ENCODE measurements at places on chromosomes 1 and 21.

DNA sequence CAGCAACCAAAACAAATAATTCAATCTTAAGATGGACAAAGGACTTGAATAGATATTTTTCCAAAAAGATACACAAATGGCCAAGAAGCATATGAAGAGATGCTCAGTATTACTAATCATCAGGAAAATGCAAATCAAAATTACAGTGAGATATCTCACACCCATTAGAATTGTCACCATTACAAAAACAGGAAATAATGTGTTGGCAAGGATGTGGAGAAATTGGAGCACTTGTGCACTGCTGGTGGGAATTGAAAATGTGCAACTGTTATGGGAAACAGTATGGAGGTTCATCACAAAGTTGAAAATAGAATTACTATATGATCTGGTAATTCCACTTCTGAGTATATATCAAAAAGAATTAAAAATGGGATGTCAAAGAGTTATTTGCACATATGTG, 83.2 kb downstream of the SH3GLB1 start:
- H3K4me3 ChIP-seq, result no peak overlapping the region
- no peak for DNase-seq

- peak overlapping the region; percentile 68 for H3K27ac ChIP-seq
- no peak overlapping the region for H3K4me3 ChIP-seq
- H3K4me1 ChIP-seq, result peaks cover 7% of the 10 kb centered on the region
- no peaks in the 10 kb centered on the region for H3K27me3 ChIP-seq
- H3K36me3 ChIP-seq, result no peaks in the 10 kb centered on the region
- no peak for DNase-seq
Measured at GRCh38 chr1:61227857-61228550, 145.6 kb downstream of the NFIA start.

DNA sequence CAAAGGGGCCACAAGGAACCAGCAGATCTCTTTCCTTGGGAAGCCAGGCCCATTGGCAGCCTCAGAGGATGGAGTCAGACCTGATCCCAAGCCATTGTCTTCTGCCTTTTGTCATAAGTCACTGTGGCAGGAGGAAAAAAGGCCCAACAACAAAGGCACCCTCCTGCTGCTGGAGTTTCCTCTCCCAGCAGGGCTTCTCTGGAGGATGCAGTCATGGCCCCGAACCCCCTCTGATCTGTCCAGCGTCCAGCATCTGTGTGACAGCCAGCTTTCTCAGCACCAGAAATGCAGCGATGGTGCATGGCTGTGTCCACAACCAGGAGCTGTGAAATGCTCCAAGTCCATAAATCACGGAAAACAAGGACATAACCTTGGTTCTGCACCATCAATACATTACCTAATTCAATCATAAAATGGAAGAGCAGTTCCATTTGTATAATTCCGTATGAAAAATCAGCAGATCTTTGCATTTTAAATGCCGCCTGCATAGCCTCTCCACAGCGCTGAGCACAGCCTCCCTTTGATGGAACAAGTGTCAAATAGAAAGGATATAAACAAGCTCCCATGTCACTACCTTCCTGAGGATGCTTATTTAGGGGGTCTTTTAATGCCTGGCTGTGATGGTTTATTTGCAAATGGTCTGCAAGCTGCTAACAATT, 30.6 kb downstream of the AJAP1 start:
- H3K4me3 ChIP-seq, result no peak overlapping the region
- peak; percentile 82 for DNase-seq
- H3K27me3 ChIP-seq, result no peaks in the 10 kb centered on the region
- peaks cover 74% of the 10 kb centered on the region for H3K4me1 ChIP-seq
- H3K27ac ChIP-seq, result no peak overlapping the region
- peaks cover 10% of the 10 kb centered on the region for H3K36me3 ChIP-seq

DNA sequence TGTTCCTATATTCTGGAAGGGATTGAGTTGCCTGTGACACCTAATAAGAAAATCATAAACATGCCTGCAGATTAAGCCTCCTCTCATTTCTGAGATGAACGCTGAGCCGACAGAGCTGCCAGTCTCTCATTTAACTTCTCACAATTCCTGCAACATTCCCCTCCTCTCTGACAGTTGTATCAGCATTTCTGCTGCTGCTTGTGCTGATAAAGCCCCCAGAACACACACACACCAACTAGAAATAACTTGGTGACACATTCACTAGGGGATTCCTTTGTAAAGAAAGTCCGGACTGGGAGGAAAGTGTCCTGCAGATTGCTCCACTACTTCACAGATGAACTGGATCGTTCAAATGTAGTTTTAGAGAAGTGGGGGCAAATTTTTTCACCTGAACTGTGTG, 437.3 kb downstream of the PLA2G4A start:
- H3K36me3 ChIP-seq, result no peaks in the 10 kb centered on the region
- H3K4me3 ChIP-seq, result no peak overlapping the region
- H3K27me3 ChIP-seq, result no peaks in the 10 kb centered on the region
- H3K4me1 ChIP-seq, result no peaks in the 10 kb centered on the region

DNA sequence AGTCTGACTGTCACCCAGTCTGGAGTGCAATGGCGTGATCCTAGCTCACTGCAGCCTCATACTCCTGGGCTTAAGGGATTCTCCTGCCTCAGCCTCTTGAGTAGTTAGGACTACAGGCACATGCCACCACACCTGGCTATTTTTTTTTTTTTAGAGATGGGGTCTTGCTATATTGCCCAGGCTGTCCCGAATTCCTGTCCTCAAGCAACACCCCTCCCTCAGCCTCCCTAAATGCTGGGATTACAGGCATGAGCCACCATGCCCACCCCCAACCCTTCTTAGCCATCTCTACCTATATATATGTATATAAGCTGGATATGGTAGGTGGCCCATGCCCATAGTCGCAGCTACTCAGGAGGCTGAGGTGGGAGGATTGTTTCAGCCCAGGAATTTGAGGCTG, 13.4 kb upstream of the SLC25A44 start:
- no peaks in the 10 kb centered on the region for H3K4me1 ChIP-seq
- no peak overlapping the region for H3K4me3 ChIP-seq
- no peak overlapping the region for H3K27ac ChIP-seq

- no peak for DNase-seq
- no peaks in the 10 kb centered on the region for H3K36me3 ChIP-seq
- no peak overlapping the region for H3K27ac ChIP-seq
- H3K4me1 ChIP-seq, result peaks cover 11% of the 10 kb centered on the region
- peaks cover 52% of the 10 kb centered on the region for H3K27me3 ChIP-seq
Measured at GRCh38 chr1:54996869-54997710, 1.6 kb upstream of the BSND start.

DNA sequence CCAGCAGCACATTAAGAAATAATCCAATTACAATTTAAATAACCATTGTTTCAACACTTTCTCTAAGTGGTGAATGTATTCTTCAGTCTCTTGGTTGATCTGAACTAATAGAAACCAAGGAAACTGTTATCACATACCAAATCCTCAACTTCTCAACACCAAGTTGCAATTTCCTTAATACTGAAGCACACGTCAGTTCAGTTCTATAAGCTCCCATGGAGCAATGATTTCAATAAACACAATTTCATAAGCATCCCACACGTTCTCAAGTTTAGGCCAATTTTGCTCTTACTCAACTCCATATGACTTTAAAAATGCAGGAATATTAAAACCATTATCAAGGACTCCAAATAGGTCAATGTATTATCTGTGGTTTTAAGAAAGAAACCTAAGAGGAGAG, 5.8 kb upstream of the ERG start:
- DNase-seq, result no peak
- H3K36me3 ChIP-seq, result no peaks in the 10 kb centered on the region
- no peaks in the 10 kb centered on the region for H3K27me3 ChIP-seq
- H3K4me3 ChIP-seq, result no peak overlapping the region
